Left colon (tissue), 2 donors: ENCODE measurements at places on chromosomes 12 and 14. TPM values are rescaled to one million over a fixed set of nuclear protein-coding genes. Genes with fewer than 3 reads are reported as not detected.

RILPL2 gene
- total RNA-seq: 1.1 TPM

ERBB3 gene
- total RNA-seq: 261 TPM

FGF6 gene
- total RNA-seq: not detected

EXD2 gene
- total RNA-seq: 25.1 TPM

KCNJ8 gene
- 2.4 TPM for total RNA-seq

INSM2 gene
- not detected for total RNA-seq
